ENCODE measurements at places on chromosomes 6 and 20.

- no peak for DNase-seq
Observed at GRCh38 chr6:135093578-135093977, 39.0 kb upstream of the HBS1L start.

DNA sequence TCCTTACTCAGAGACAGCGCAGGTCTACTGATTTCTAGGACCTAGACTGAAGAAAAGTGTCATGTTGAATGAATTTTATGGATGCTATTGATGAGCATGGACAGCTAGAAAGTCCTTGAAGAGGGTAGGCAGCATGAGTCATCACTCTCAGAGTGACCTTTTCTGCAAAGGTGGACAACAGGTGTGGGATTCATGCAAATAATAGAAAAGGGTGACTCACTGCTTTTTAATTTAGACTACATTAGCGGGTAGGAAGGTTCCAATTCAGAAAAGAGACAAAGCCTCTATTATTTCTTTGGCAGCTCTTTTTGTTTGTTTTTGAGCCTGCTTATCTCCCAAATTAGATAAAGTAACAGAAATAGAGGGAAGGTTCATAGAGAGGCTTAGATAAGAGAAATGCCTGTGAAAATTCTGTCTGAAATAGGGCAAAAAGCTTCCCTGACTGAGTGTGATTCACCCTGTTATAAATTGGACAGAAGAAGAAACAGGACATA is 191.4 kb downstream of the TENT5A start:
- no peak for DNase-seq

GRCh38 chr20:14726591-14726990 is 389.2 kb upstream of the FLRT3 start:
- no peak for DNase-seq

DNA sequence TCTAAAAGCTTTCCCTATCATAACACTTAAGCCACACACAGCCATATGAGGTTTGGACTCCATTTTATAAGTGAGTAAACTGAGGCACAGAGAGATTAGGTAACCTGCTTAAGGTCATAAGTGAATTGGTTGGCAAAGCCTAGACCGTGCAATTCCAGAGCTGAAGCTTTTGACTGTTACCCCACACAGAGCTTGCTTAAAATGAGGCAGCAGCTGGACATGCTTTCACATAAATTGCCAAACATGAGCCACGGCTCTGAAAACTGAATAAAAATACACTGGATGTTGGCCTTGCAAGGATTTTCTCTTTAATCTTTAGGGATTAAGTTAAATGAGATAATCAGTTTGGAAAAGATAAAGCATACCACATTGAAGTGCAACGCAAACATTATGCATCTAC is 2.5 kb downstream of the RIPOR2 start:
- no peak for DNase-seq

DNA sequence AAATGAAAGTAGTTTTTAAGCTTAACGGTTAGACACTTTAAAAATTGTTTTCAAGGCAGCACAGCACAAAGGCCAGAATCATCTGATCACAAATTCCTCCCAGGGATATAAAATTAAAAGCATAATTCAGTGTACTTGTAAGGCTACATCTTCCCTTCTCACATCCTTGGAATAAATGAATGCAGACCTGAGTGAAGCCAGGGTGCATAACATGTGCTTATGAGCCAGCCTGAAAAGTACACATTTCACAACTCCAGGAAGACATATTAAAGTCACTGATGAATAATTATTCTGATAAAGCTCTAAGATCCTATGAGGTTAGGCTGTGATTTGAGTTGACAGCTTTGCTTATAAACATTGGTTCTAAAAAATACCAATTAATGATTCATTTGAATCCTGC is 163.6 kb downstream of the BTBD9 start:
- DNase-seq = no peak

DNA sequence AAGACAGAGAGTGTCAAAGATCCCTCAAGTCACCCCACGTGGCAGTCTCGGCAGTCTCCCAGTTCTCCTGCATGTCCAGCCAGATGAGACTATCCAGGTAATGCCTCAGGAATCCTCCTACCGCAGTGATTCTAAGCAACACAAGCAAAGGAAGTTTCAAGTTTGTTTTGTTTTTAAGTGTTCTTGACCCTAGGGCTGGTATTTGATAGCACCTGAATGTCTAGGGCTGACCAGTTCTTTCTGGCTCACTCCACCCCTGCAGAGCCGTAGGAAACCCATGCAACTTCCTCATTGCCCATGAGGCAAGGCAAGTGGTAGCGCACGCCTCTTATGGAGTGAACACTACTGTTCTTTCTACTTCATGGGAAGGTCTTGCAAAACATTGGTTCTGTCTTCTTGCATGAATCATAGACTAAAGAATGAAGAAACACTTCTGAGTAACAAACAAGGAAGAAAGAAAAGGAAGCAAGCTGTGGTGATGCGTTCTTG is 24.8 kb upstream of the FOXQ1 start:
- no peak for DNase-seq

DNA sequence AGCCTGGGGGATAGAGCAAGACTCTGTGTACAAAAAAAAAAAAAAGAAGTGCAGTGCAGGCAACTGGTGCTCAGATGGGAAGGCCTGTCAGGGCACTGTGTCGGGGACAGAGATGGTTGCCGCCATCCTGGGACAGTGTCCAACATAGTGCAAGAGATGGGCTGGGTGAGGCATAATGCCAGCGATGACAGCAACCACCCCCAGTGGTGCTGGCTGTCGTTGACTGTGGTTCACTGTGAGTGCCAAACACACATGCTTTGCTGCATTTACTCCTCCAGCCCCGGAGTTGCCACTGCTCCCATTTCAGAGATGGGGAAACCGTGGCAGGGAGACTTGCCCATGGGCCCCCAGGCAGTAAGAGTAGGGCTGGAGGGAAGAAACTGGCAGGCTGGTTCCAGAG is 5.2 kb upstream of the C20orf203 start:
- DNase-seq = no peak

DNA sequence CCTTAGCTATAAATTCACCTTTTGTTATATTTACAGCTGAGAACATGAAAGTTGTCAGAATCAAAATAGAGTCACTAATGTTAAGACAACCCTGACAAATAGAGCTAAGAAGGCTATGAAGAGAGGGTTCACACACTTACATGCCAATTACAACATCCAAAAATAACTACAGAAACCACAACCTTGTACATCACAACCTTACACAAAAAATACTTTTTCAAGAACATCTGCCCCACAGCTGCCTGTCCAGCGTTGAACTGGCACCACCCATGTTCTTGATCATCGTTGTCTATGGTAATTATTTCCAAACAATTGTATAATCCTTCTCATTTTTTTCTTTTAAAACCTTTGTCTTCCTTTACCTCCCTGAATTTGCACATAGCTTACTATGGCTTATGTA is 231.2 kb upstream of the FKBP1C start:
- DNase-seq = no peak

GRCh38 chr6:79551401-79551800 is 14.2 kb upstream of the LCA5 start:
- DNase-seq = no peak

DNA sequence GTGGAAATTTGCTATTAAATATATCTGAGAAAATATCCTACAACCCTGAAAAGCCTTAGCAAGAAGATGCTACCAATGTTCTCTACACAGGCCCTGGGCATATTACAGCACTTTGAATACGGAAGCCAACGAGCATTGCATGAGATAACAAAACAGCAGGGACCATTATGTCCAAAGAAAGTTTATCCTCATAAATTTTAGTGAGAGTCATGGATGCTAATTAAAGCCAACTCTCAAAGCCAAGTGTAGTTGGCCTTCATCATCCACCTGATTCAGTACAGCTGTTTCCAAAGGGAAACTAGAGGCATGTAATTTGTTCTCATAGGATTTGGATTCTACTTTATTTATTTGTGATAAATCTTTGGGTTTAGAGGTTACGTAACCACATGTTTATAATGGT is 564.8 kb downstream of the RFPL4B start:
- DNase-seq = no peak
